Tongue (tissue), 3 donors: ENCODE measurements at places on chromosomes 12 and 14. TPM values are rescaled to one million over a fixed set of nuclear protein-coding genes. Genes with fewer than 3 reads are reported as not detected.

The ENDOU gene
- 16.4 TPM for total RNA-seq

The APOF gene
- not detected for total RNA-seq

The TAS2R13 gene
- 3.2 TPM for total RNA-seq

The AREL1 gene
- total RNA-seq = 17.1 TPM

The SMOC1 gene
- 4.0 TPM for total RNA-seq

The VDR gene
- 1.2 TPM for total RNA-seq

The SPX gene
- total RNA-seq = 19.8 TPM

The OR6C68 gene
- not detected for total RNA-seq

The SLC7A7 gene
- total RNA-seq = 14.2 TPM

The BTBD6 gene
- total RNA-seq = 65.8 TPM

The TBC1D30 gene
- 2.6 TPM for total RNA-seq

The FSCB gene
- total RNA-seq = 0.10 TPM

DNA sequence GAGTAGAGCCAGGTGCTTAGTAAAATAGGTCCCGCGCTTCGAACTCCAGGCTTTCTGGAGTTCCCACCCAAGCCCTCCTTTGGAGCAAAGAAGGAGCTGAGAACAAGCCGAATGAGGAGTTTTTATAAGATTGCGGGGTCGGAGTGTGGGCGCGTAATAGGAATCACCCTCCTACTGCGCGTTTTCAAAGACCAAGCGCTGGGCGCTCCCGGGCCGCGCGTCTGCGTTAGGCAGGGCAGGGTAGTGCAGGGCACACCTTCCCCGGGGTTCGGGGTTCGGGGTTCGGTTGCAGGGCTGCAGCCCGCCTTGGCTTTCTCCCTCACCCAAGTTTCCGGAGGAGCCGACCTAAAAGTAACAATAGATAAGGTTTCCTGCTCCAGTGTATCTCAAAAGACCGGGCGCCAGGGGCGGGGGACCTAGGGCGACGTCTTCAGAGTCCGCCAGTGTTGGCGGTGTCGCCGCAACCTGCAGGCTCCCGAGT, 3.6 kb downstream of the SSTR1 start:
- DNase-seq = no peak

GRCh38 chr12:49094975-49095365, 369 bp upstream of the DHH start:
- DNase-seq = no peak

- no peak for DNase-seq
Observed at GRCh38 chr14:50823762-50824636, 7.0 kb downstream of the NIN start.

GRCh38 chr12:89874146-89874545, 165.5 kb upstream of the ATP2B1 start:
- DNase-seq = peak; percentile 73

DNA sequence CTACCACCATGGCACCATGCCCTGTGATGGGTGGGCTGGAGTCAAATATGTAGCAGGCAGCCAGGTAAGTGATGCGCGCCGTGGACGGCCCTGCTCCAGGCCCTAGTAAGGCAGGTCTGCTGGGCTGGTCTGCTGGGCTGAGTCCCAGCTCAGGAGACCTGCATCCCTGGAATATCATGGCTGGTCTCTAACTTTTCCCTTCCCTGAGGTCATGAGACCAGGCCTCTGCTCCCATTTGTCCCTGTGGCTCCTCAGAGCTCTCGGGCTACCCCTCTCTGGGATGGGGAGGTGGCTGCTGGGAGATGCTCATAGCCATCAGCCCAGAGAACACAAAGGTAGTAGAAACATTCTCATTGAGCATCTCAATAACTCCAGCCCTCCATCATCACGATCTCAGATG, 19.8 kb upstream of the KCNA5 start:
- DNase-seq = no peak

DNA sequence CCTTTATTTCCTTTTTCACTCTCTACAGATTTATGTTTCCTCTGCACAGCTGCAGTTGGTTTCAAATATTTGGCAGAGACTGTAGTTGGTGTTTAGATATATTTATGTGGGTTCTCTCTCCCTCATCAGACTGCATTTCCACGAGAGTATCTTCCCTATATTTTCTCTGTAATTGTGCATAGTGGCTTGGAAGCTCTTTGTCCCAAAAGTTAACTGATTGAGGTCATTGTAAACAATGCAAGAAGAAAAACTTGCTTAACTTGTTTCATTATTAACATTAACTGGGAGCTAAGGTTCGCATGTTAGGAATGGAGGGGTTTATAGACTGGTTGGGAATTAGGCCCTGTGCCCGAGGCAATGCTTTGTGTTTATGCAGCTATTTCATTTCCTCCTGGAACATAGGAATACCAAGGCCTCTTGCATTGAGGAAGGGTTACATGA, 216.9 kb upstream of the HMGA2 start:
- no peak for DNase-seq

DNA sequence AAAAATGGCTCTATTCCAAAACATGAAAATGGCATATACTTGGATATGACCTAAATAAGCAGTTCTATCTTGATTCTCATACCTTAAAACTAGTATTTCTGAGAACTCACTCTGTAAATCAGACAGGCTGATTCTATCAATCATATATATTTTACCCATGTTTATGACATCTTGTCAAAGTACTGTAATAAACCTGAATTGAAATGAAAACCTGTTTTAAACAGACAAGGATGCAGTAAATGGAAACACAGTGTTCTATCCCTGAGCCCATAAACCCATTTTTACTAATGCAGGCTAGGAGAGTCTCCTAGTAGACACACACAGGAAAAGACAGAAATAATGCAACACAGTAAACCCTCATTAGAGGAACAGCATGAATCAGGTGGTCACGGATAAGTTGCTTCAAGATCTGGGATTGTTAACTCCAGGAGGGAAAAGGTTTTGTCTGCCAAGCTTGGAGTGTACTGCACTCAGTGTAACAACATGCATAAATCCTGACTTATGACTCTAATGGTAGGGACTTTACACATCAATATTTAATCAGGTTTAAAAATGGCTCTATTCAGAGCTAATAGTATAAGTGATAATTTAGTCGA, 93.6 kb upstream of the CPNE8 start:
- DNase-seq = no peak

DNA sequence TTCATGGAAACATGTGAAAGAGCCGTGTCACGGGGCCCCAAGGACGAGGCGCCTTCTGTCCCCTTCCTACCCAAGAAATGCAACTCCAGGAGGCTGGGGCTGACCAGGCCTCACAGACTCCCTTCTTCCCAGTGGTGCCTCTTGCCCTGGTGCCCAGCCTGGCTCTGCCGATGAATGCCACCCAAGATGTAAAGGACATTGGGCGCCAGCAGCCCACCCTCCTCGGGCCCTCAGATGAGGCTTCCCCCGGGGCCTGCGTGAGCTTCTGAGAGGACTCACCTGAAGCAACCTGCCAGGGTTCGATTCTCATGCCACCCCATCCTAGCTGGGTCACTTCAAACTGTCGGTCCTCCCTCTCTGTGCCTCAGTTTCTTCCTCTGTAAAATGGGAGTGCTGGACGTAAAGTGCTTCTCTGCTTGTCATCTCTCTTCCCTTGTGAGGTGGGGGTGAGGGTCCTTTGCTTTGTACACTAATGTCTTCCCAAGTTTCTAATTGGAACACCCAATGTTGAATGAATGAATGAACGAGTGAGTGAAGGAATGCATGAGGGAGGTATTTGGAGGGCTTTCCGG, 10.8 kb downstream of the FAM222A start:
- DNase-seq = no peak

- DNase-seq = peak; percentile 92
Observed at GRCh38 chr14:83975841-83976770, 1553.8 kb upstream of the FLRT2 start.

GRCh38 chr12:87302126-87302745, 727.0 kb downstream of the C12orf50 start:
- DNase-seq = no peak

- no peak for DNase-seq
Observed at GRCh38 chr12:7801460-7801859, 12.3 kb downstream of the NANOG start.

DNA sequence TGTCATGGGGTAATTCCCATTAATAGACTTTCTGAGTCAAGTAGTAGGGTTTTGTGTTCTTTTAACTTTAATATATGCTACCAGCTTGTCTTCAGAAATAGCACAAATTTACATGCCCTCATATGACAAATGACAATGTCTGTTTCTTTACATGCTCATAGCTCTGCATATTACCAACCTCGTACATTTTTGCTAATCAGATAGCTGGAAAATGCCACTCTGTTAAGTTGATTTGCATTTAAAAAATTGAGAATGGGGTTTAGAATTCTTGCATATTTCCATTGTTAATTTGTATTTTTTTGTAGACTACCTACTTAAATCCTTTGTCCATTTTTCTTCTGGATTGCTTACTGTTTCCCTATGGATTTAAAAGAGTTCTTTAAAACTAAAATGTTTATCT, 31.2 kb downstream of the SERPINA1 start:
- DNase-seq = no peak

DNA sequence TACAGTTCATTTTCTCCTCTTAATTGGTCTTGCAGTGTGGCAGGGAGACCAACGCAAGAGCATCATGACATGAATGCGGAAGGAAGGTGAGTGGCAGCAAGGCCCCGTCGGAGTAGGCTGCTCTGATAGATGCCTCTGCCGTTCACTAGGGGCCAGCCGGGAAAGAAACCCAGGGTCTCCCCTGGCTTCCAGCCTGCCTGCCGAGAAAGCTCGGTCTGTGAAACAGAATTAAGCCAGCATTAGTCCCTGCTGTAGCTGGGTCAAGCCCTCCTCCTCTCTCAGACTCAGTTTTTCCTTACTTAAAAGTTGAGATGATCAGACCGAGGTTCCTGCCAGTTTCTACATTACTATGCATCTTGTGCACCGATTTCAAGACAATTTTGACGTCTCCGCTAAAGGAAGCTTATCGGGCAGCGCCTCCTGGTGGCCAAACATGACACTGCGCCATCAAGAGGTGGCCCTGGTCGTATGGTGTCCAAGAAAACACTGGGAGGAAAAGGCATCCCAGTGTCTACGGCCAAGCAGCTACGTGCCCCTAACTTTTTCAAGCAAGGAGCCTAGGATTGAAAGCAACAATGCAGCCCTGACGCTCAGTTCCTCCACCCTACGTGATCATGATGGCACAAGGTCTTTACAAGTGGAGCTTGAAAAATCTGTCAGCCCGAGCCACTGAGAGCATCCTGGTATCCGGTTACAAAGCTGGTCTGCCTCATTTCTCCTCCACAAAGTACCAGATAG, 131.6 kb downstream of the KSR2 start:
- DNase-seq = peak; percentile 90

DNA sequence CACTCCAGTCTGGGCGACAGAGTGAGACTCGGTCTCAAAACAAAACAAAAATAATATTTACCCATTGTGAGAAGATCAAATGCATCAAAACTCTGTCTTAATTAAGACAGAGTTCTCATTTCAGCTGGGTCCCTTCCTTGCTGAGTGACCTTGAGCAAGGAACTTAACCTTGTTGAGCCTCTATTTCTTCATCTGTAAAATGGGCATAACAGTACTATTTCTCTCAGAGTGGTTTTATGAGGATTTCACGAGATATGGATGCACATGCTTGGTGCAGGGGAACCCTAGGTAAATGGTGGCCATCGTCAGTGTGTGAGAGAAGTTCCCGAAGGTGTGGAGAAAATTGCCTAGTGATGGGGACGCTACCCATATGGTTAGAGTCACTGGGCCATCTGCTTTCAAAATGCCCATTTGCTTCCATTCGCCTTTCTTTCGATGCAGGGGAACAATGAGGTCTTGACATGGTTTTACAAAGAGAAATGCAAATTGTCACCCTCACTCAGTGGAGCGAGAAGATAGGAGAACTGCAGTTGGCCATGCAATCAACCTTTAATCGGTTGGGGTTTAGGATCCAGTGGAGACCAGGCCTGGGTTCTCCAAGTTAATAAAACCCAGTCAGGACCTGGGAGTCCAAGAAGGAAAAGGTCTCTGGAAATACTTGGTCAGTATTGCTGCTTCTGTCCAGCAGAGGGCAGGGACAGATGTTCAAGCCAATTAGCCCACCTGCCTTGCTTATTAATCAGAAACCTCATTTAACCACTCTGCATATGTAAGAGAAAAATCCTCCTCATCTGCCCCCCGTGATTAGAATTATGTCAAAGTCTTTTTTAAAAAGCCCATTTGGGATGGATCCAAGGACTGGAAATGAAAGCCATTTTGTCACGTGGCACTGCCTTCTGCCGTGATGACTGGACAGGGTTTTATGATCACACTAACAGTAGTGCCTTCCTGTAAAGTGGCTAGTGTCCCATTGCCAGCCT, 37.2 kb downstream of the CFAP251 start:
- DNase-seq = no peak

GRCh38 chr12:51740536-51740935, 108.0 kb downstream of the FIGNL2 start:
- DNase-seq = no peak

GRCh38 chr14:71804992-71805391, 127.2 kb upstream of the RGS6 start:
- DNase-seq = no peak

DNA sequence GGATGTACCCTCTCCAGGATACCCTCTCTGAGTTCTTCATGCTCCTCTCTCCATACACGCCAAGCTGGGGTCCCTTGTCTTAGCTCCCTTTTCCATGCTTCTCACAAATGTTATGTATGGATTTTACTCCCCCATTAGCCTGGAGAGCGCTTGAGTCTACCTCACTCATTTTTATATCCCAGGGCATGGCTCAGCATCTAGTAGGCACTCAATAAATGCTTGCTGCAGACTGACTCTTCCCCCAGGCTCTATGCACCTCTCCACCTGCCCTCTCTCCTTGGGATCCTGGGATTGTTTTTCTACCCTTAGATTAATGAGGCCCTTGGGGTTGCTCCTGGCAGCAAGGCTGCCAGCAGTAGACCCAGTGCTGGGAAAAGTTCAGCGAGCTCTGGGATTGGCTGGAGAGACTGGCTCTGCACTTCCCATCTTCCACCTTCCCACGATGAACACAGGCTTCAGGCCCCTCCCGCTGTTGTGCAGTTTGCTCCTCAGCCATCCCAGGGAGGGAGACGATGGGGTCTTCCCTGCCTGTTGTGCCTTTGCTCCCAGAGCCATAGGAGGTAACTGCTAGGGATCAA, 2.2 kb downstream of the NRIP2 start:
- no peak for DNase-seq

- DNase-seq = no peak
Observed at GRCh38 chr12:44960423-44960822, 84.3 kb upstream of the NELL2 start.

- no peak for DNase-seq
Observed at GRCh38 chr12:20701106-20701505, 6.0 kb downstream of the SLCO1C1 start.

GRCh38 chr12:65937806-65938205, 113.5 kb downstream of the HMGA2 start:
- no peak for DNase-seq

DNA sequence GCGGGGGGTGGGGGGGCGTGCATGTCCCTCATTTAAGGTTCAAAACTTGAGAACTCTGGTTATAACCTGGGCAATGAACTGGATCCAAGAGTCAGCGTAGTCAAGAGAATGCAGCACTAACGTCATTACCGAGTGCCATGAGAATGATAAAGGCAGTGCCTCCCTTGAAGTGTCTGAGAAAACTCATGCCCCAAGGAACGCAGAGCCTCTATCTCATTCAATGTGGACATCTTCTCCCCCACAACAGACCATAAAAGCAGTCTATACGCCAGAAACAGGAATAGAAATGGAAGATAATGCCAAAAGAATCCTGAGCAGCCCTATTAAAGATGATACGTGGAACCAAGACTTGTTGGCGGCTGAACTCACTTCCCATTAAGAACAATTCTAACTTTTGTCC, 208.6 kb downstream of the MED13L start:
- no peak for DNase-seq
